ENCODE measurements at places on chromosomes 3 and 15.

- no peak for DNase-seq
These were observed 27.2 kb downstream of the AQR start for GRCh38 chr15:34942363-34942762.

- peak; percentile 20 for DNase-seq
These were observed 4.5 kb upstream of the PARP15 start for GRCh38 chr3:122572940-122573412.

DNA sequence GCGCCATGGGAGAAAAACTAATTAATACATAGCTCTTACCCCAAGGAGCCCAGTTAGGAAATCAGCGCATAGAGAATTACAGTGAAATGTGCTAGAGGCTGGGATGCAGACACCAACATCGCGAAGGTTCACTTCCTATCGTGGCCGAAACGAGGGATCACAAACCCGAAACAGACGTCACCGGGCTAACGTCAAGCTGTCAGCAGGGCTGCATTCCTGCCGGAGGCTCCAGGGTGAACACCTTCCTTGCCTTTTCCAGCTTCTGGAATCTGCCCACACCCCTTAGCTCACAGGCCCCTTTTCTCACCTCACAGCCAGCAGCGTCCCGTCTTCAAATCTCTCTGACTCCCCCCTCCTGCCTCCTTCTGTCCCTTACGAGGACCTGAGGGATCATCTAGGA, 13.0 kb downstream of the GP5 start:
- no peak for DNase-seq

GRCh38 chr3:120741837-120742197, 499 bp downstream of the RABL3 start:
- DNase-seq, result no peak

DNA sequence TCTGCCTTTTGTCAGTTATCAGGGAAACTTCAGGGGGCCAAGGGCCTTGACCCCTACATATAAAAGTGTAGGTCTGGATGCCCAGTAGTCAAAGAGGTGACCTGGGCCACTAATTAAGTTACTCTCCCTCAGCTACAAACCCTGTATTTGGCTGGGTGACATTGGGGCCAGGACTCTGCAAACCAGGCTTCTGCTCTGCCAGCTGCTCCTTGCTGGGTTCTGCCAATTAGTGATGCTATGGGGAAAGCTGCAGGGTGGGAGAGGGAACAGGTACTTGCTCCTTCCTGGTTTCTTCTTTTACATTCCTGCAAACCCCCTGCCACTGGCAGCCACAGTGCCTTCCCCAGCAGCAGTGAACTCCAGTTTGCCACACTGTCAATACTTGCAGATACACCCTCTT, 179.2 kb downstream of the CADPS start:
- DNase-seq, result no peak

GRCh38 chr3:42010530-42010929, 48.6 kb upstream of the ULK4 start:
- no peak for DNase-seq

GRCh38 chr3:129542747-129543146, 228 bp upstream of the H1-8 start:
- no peak for DNase-seq

- DNase-seq, result no peak
These were observed 346.6 kb upstream of the RBMS3 start for GRCh38 chr3:28934126-28934813.

DNA sequence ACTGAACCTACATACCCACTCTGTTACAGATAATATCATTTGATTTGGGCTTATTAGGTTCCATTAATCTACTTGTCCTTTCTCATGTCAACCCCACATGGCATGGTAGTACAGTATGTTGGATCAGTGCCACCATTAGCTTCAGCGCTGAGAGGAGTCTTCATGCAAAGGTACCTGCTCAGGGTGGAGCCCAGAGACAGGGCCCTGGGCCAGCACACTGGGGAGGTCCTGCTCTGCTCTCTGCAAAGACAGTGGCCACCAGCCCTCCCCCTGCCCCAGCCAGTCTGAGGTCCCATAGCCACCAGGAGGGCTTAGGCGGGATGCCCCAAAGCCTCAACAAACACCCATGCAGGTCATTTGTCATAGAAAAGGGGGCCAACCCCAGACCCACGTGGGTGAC, 71.0 kb downstream of the ATP10A start:
- DNase-seq, result no peak

GRCh38 chr3:20125897-20126296, 60.1 kb downstream of the SGO1 start:
- no peak for DNase-seq

- DNase-seq, result no peak
These were observed 31.3 kb upstream of the ST3GAL6 start for GRCh38 chr3:98731720-98732285.

- DNase-seq, result no peak
These were observed 119.0 kb upstream of the LPP start for GRCh38 chr3:188034989-188035388.

- no peak for DNase-seq
These were observed 301.0 kb upstream of the UMPS start for GRCh38 chr3:124429129-124429815.

GRCh38 chr3:124812291-124813265, 74.6 kb downstream of the ITGB5 start:
- DNase-seq, result no peak

DNA sequence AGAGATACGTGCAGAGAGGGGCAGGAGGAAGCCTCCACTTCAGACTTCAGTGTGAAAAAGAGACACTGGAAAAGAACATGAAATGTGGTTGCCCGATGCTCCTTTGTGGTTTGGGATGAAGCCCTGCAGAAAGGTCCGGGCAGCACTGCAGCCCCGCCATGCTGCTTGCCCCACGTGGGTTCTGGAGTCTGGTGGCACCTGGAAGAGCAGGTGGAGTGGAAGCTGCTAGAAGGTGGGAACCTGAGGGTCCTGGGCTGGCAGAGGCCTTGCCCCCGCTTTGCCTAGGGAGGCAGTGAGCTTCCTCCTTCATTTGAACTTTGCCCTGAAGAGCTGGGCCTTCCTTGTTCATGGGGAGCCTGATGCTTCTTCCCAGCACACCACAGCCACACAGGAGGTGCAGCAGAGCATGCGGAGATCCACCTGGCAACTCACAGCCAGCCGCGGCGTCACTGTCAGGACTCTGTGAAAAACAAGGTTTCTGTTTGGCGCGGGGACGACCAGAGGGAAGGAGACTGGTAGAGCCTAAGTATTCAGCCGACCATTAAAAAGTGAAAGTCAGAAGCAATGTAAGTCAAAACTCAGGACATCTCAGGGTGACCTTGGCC, 59.0 kb downstream of the APBA2 start:
- DNase-seq, result no peak

DNA sequence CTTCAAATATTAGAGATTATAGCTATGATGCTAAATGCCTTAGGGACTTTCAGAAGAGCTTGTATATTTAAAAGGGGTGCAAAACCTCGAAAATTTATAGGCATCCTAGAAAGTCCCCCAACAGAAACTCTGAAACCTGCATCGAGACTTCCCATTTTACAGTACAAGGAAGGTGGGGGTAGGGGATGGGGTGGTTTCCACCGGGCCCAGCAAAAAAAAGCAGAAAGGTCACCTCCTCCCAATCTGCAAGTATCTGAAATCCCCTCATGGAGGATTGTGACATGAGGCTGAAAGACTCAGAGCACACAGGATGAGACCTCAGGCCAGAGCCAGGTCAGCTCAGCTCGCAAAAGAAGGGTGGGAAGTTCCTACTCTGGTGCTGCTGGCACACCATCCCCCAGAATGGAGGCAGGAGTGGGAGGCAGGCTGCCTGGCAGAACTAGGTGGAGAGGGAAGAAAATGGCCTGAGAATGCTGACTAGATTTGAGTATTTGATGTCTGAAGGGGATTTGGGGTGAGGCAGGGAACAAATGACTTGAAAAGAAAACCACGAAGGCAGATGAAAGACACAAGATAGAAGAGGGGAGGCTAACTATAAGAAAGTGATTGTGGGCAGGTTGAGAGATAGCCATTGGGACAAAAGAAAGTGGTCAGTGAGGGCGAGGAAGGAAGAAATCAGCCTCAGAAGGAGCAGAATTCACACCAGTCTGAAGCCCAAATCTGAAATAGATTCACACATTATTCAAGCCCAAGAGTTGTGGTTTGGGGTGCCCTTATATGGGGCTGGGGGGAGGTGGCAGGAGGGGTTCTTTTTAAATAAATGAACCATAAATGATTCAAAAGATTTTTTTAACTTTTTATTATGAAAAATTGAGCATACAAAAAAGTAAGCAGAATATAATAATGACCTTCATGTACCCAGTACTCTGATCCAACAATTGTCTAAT, 22.5 kb upstream of the TSC22D2 start:
- DNase-seq, result no peak

DNA sequence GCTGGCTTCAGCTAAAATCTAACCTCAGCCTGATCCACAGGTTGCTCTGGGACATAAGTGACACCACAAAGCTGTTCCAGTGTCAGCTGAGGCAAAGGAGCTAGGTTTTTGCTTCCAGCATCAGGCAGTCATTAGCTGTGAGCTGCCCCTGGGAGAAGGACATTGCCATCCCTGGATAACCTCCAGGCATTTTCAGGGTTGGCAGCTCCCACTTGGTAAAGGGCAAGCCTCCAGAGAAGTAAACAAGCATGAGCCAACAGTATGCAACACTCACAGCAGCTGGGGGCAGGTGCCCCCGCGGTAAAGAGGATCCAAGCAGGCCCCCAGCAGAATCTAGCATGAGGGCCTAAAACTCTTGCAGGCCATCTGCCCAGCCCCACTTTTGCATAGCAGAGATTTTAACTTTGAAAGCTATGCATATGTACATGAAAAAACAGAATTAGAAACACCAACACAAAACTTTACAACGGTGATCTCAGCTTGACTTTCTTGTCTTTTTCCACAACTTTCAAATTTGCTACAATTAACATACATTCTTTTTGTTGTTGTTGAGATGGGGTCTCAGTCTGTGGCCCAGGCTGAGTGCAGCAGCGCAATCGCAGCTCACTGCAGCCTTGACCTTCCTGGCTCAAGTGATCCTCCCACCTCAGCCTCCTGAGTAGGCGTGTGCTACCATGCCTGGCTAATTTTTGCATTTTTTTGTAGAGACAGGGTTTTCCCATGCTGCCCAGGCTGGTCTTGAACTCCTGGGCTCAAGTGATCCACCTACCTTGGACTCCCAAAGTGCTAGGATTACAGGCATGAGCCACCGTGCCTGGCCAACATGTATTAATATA, 83.8 kb upstream of the TPM1 start:
- no peak for DNase-seq

GRCh38 chr3:71111784-71112440, 471.6 kb downstream of the FOXP1 start:
- DNase-seq, result no peak

- no peak for DNase-seq
These were observed 21.4 kb upstream of the MYO5C start for GRCh38 chr15:52317022-52317421.

GRCh38 chr3:125005676-125006075, 50.1 kb downstream of the HEG1 start:
- DNase-seq, result no peak

- DNase-seq, result no peak
These were observed 6.3 kb upstream of the CDC25A start for GRCh38 chr3:48194446-48195071.

DNA sequence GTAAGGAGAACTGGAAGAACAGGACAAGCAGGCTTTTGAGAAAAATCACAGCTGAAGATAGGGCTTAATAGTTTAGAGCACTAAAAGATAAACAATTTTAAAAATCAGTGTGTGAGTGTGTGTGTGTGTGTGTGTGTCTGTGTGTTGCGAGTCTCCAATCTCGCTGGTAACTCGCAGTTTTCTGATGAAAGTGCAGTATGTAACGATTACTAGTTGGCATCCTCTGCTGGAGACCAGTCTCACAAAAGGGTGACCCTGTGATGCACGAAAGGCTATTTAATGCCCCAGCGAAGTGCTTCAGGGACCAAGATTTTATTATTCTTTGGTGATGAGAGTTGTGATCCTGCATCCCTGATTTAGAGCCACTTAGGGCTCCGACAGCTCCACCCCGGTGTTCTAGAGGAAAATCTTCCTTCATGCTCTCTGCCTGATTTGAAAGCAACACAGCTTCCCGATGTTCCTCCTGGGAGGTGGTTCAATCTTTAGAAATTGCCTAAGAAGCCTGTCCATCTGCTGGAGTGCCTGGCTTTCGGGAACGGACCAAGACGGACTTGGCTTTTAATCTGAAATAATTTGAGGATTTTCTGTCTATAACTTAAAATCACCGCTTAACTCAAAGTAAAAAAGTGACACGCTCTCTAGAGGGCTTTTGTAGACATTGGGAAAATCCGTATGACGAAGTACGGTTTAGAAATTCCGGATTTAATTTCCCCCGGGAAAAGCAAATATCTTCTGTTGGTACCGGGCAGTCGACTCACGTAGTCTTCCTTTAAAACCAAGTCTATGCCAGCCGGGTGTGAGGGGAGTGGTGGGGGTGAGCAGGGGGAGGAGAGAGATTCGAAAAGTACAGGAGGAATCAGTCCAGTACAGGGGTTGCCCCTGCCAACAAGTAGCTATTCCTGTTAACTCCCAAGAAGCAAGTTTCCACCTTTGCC, 1.1 kb upstream of the ALCAM start:
- no peak for DNase-seq

- DNase-seq, result no peak
These were observed 54.4 kb downstream of the NUP210 start for GRCh38 chr3:13365390-13366379.

DNA sequence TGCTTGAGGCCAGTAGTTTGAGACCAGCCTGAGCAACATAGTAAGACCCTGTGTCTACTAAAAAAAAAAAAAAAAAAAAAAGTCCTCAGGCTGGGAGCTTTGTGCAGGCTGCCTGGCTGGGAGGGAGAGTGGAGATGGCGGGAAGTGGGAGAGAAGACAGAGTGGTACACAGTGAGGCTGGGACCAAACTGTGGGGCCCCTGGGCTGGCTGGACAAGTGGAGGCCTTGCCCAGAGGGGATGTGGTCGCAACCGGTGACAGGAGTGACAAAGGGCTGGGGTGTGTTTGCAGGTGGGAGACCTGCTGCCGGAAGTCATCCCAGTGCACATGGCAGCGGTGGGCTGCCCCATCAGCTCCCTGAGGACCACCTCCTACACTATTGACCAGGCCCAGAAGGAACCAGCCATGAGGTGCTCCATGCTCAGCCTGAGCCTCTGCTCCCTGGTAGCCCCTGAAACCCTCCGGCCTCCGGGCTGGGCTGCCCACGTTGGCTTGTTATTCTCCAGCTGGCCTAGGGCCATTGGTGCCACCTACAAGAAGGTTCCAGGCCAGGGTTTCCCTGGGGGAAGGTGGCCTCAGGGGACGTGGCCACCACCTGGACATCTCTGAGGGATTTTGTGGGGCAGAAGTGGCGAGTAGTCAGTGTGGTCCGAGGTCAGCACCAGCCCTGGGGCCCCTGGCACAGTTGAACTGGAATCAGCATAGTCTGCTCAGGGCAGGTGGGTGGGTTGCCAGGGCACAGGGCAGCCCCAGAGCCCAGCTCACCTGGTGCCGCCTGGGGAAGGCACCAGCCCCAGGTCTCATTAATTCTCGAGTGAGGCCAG, 22.7 kb downstream of the ACAA1 start:
- no peak for DNase-seq
